DMS53 (cell line): ENCODE measurements at places on chromosomes 12 and 14.

DNA sequence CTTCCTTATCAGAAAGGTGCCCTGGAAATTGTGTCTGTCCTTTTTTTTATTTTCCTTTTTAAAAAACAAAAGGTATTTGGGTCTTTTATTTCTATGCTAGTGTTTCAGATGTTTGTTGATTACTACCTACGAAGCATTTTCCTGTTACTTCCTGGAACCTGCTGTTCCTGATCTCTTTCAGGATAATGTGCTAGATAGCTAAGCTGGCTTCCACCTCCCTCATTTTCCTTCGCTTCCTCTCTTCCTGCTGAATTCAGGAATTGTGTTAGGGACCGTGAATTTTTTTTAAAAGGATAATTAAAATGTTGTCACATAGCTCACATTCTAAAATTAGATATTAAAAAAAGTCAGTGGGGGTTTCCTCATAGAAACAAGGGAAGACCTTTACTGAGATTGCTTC, 27.7 kb downstream of the TMTC2 start:
- DNase-seq, result no peak

GRCh38 chr14:100524933-100525243, 62.3 kb downstream of the BEGAIN start:
- no peak for DNase-seq

DNA sequence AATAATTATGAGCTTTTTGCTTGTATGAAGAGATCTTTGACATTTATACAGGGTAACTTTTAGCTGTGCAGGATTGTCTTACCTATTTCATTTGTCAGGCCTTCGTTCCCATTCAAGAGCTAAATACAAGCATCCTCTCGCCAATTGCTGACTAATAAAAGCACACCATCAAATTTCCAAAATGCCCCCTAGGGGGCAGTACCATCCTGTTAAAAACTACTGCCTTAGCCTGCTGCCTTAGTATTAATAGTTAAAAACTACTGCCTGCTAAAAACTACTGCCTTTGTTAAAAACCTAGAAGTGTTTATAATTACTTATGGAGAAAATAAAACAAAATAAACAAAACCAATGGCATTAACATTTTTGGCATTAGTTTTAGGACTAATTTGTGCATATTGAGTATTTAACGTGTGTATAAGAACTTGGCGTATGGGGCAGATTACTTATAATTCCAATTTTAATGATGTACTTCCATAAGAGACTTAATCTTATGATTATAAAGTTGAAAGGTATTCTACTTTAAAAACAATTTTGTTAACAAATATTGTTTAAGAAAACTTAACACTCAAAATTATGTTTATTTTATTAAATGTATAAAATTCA, 3.0 kb upstream of the IFI27L2 start:
- DNase-seq, result peak; percentile 75

DNA sequence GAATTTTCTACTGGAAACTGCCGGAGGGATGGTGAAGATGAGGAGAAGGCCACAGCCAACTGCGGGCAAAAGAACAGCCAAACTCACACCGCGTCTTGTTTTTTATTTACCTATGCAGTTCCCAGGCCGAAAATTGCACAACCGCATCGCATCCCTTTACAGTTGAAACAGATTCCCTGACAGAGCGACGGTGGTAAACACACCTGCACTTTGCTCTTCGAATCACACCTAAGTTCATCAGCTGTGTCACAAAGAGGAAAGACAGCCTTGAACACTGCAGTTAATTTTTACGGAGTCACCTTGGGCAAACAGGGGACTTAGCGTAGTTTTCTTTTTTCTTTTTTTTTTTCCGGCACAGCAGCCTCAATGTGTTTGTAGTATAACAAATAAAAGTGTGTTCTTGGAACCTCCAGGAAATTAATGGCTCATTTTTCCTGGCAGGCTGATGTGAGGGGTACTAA, 272.0 kb upstream of the DIO3 start:
- no peak for DNase-seq

DNA sequence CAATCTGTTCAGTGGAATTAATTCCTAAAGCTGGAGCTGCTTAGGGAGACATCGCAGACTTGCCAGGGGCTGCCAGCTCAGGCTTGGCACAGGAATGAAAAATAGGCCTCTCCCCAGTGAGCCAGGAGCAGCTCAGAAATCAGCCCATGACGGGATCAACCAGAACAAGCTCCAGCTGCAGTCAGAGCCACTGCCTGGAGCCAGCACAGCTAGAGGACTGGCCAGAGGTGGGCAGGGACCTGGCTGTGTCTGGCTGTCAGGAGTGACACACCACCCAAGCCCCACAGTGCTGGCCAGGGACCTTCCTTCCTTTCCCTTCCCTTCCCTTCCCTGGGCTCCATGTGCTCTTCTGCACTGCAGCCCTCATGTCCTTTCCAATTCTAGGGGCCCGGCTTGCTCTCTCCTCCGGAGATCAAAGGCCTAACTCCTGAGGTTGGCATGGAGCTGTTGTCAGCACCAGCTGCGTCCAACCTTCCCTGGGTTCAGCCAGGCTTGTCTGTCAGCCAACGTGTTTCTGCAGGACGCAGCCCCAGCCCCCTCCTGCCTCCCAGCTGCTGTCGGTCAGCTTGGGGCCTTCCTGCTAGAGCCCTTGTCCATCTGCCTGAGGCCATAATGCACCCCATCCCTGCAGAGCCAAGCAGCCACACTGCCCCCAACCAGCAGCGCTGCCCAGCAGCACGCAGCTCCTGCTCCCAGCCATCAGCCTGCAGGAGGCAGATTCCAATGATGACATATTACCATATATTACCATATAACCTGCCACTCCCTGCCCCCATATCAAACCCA, 149.3 kb downstream of the CALM1 start:
- no peak for DNase-seq

DNA sequence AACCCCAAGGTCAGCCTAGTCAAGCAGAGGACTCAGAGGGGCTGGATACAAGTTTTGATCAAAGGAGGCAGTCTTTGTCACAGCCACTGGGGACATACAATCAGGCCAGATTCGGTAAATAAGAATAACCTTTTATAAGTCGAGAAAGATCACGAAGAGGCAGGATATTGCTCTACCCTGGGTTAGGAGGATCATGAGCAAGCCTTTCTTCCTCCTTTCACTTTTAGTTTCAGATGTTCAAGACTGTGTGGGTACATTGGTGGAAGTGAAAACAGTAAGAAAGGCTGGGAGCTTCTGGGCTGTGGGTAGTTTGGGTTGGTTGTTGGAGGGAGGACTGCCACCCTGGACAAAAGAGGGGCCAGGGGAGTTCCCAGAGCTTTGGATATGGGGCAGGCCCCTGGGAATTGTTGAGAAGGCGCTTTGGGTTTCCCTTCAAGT, 127.7 kb downstream of the SNAPC1 start:
- no peak for DNase-seq
